ENCODE measurements at places on chromosomes 1 and 21.

- no peak for DNase-seq
Observed at GRCh38 chr1:165753934-165754333, 14.7 kb downstream of the TMCO1 start.

- DNase-seq = no peak
Observed at GRCh38 chr1:15005116-15005515, 148.4 kb upstream of the TMEM51 start.

- no peak for DNase-seq
Observed at GRCh38 chr1:4664606-4665005, 10.2 kb downstream of the AJAP1 start.

GRCh38 chr1:177282976-177283375 is 112.2 kb downstream of the BRINP2 start:
- DNase-seq = no peak

DNA sequence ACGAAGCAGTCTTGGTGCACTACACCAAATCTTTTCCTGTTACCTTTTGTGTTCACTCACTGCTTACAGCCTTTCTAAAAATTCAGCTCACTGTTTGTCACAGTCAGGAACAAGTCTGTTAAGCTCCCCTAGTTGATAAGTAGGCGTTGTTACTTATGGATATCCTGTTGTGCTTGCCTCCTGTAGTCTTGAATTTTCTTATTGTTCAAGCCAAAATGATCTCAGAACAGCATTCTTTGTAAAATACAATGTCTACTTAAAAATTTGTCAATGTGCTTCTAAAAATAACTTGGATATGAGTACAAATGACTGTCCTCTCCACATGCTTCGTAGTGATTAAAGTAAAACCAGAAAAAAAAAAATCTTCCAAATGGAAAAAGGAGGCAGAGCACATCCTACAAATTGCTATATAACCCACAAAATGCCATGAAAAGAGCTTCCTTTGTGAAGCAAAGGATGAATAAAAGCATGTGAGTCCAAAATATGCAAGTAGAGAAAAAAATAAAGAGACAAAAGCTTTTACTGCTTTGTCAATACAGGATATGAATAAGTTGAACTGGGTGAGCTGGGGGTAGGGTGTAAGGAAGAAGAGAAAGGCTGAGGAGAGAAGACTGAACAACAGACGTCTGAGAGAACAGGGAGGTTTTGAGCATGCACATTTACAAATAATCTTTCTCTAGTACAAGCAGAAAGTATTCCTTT is 228.9 kb upstream of the ADGRL4 start:
- DNase-seq = no peak

DNA sequence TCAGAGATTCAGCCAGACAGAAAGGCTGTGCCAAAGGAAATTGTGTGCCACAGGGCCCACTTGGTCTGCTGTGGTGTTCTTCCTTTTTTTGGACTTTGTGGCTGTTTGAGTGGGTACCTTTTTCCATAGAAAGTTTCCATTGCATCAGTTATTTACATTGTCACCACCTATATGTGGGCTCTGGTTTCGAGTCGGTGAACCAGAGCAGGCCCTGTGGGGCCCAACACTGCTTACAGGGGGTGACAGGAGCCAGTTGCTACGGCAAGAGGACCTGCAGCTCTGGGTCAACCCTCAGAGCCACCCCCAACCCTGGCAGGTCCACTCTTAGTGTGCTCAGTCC is 157.0 kb upstream of the EDN2 start:
- DNase-seq = no peak

- no peak for DNase-seq
Observed at GRCh38 chr1:115539736-115540135, 102.0 kb upstream of the VANGL1 start.

- no peak for DNase-seq
Observed at GRCh38 chr1:3292051-3292722, 162.3 kb upstream of the ARHGEF16 start.

GRCh38 chr21:43917515-43918384 is 52.7 kb downstream of the AGPAT3 start:
- DNase-seq = no peak

DNA sequence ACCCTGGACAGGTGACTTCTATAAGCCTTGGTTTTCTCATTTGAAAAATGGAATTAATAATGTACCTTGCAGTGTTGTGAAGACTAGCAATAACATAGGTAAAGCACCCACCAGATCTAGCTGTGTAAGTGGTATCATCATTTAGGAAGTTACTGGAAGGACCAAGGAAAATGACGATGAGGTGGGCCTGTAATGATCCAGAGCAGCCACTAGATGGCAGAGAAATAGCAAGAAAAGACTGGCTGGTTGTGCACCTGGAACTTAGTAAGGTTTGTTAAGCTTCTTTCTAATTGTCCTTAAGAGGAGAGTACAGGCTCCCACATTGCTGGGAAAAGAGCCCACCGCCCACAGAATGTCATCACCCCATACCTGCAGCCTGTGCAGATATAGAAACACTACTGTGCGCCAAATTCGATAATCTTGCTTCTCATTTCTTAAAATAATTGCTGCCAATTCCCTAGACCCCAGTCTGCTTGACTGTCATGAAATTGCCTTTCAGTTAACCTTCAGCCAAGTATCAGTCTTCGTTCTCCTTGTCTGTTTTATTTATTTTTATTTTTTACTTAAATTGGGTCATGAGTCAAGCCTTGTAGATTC is 37.2 kb downstream of the WNT4 start:
- peak; percentile 28 for DNase-seq

- no peak for DNase-seq
Observed at GRCh38 chr1:205271745-205272144, 44.0 kb downstream of the TMCC2 start.

GRCh38 chr1:163656095-163656759 is 334.5 kb downstream of the NUF2 start:
- no peak for DNase-seq

GRCh38 chr1:113734357-113735055 is 24.8 kb downstream of the PHTF1 start:
- no peak for DNase-seq

DNA sequence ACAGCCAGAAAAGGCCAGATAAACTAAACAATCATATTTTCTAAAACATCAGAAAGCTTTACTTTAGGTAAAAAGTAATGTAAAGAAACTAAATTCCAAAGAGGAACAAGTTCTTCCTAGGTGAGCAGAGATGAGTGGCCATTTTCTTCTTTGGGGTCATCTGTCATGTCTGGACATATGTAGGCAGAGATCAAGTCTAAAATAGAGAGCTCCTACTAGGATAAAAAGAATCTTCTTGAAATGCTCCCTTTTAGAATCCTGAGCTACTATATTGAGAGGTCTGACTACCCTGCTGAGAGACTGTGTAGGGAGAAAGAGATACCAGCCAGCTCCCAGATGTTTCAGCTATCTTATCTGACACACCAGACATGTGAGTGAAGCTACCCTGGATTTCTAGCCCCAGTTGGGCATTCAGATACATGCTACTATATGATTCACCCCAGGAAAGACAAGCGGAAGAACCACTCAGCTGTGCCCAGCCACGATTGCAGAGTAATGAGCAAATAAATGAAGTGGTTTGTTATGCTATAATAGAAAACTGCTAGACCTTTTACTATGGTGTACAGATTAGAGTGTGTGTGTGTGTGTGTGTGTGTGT is 80.1 kb downstream of the TTLL7 start:
- DNase-seq = no peak

DNA sequence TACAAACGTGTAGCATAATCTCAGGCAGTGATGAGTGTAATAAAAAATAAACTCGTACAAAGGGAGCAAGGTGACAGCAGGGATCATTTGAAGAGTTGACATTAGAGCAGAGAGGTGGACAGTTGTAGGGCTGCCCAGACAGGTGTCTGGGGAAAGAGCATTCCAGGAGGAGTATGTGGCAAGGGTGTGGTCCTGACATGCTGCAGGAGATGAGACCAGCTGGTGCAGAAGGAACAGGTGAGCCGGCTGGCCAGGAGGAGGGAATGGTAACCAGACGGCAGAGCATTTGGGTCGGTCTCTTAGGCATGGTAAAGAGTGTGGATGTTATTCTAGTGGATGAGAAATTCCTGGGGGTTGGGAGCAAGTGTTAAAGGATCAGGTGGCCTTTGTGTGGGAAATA is 306.3 kb downstream of the LMX1A start:
- DNase-seq = no peak

DNA sequence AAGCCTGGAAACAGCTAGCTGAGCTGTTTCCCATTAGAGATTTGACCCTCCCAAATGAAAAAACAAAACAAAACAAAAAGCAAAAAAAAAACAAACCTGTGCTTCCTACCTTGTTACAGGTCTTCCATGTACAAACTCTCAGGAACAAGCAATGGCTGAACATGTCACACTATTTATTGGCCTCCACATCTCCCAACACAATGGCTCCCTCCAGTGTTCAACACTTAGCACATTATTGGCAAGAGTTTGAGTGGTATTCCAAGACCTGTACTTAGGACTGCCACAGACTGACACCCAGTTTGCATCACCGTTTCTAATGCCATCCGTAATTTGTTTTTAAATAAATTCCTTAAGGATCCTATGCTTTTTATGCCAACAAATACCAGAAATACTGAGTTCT is 195.0 kb upstream of the OLFM3 start:
- peak; percentile 26 for DNase-seq

DNA sequence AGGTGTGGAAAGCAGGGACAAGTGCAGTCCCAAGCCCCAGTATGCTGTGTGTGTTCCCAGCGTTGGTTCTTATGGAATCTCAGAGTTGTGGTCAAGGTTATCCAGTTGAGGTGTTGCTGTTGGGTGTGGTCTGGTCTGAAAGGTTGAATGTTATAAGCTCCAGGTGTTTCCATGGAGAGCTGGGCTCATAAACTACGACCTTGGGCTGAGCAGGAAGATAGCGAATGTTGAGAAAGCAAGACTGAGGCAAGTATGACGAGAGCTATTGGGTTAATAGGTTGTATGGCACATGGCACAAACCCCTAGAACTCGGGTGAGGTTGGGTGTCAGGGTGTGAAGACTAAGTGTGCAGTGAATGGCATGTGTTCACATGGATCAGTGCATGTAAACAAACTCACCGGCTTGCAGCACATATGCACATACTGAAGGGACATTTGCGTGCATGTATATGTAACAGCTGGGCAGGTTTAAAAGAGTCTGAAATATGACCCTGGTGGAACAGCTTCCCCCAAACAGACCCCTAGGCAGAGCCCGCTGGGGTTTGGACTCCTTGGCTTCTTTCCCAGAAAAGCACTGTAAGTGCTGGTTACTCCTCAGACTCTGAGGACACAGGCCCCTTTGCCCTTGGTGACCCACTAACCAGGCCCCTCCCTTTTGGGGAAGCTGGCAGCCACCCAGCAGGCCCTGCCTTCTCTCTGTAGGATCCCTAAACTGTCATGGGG is 117.5 kb downstream of the NAV1 start:
- no peak for DNase-seq

- no peak for DNase-seq
Observed at GRCh38 chr21:34558166-34558565, 46.2 kb upstream of the KCNE1 start.

- DNase-seq = no peak
Observed at GRCh38 chr1:233293556-233294446, 1.7 kb downstream of the PCNX2 start.

- no peak for DNase-seq
Observed at GRCh38 chr1:44798481-44799365, 1.5 kb upstream of the PLK3 start.

GRCh38 chr1:82215056-82215852 is 414.5 kb downstream of the ADGRL2 start:
- no peak for DNase-seq
